ENCODE measurements at places on chromosomes 1 and 21.

GRCh38 chr1:47174656-47175020 is 15.2 kb downstream of the PDZK1IP1 start:
- DNase-seq, result no peak

- no peak for DNase-seq
These were observed 19.9 kb downstream of the COA6 start for GRCh38 chr1:234393190-234393589.

- no peak for DNase-seq
These were observed 109.4 kb downstream of the NRDC start for GRCh38 chr1:51768971-51769588.

- no peak for DNase-seq
These were observed 313.1 kb upstream of the DAB1 start for GRCh38 chr1:57736940-57737339.

DNA sequence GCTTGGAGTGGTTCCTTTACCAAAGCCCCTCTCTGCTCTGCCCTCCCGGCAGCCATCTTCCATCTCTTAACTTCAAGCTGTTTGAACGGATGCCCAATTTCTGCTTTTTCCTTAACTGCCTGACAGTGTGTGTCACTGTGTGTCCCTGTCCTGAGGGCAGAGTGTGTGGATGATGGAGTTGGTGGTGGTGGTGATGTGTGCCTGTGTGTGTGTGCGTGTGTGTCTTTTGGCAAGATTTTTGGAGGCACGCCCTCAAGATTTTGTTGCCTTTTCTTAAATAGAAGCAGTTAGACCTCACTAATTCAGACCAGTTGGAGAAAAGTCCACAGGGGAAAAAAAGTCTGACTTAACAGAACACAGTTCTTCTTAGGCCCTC is 30.3 kb downstream of the SERTAD4 start:
- no peak for DNase-seq

- no peak for DNase-seq
These were observed 24.9 kb downstream of the CHML start for GRCh38 chr1:241615043-241615974.

All from head of caudate nucleus (tissue), 42 donors.